B cell (primary cell): ENCODE measurements at places on chromosomes 3 and 15. TPM values are rescaled to one million over a fixed set of nuclear protein-coding genes. Genes with fewer than 3 reads are reported as not detected.

CCDC54 gene
- not detected in 2 replicates for total RNA-seq

DNA sequence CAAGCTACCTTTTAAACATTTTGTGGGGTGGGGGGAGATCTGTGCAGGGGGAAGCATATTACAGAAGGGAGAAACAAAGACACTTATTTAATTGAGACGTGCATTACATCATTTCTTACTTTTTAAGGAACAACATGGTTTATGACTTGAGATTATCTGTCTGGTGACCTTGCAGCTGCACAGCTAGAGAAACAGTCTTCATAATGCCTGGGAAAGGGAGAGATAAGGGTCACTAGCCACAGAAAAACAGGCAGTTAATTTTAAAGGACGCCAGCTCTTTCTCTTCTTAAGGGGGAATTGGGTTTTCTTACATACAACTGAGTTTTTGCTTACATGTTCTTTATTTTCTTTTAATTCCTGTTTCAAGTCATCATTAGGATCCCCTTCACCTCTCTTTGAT lies 147.9 kb downstream of the SST start:
- no peaks in the 10 kb centered on the region for H3K27me3 ChIP-seq
- peaks cover 30% of the 10 kb centered on the region for H3K4me1 ChIP-seq

FEZF2 gene
- total RNA-seq = not detected in 2 replicates

DNA sequence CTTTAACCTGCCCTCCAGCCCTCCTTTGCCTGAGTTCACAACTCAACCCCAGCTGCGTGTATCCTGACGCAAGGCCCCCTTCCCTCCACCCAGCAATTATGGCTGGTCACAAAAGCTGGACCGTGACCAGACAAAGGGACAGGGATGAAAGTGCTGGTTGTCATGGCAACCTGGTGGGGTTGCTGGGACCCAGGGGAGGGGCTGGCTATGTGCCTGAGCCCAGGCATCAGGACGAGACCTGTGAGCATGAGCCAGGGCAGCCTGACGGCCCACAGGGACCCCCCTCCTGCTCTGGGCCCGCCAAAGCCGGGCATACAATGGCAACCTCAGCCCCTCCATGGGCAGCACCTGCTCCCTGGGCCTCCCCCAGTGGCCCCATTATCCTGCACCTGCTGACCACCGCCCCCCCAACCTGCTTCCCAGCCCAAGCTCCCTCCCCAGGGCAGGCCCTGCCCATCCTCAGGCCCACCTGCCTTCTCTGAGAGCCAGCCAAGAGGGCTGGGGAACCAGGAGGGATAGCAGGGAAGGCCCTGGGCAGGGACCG lies 4.5 kb upstream of the DNAH1 start:
- no peak overlapping the region for H3K4me3 ChIP-seq
- H3K27me3 ChIP-seq = no peaks in the 10 kb centered on the region
- no peak for DNase-seq
- H3K4me1 ChIP-seq = peaks cover 32% of the 10 kb centered on the region
- peak overlapping the region; percentile 62 for H3K27ac ChIP-seq

BBX gene
- total RNA-seq = 131 and 133 TPM in 2 replicates

PRR23B gene
- not detected in 2 replicates for total RNA-seq

DNA sequence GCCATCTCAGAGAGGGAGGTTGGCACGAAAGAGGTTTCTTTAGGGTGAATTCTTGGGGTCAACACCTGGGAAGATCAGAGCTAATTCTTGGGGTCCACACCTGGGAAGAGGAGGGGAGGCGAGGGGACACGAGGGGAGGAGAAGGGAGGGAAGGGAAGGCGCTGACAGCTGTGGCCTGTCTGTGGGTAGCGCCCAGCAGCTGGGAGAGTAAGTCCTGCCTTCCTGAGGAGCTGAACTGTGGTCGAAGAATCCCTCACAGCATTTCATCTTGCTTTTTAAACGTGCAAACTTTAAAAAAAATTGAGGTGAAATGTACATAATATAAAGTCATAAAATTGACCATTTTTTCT lies 63.2 kb upstream of the CGNL1 start:
- peaks cover 7% of the 10 kb centered on the region for H3K36me3 ChIP-seq
- DNase-seq = no peak
- no peaks in the 10 kb centered on the region for H3K4me1 ChIP-seq
- no peak overlapping the region for H3K27ac ChIP-seq

- H3K4me3 ChIP-seq = no peak overlapping the region
- H3K27ac ChIP-seq = no peak overlapping the region
- no peak for DNase-seq
- H3K36me3 ChIP-seq = no peaks in the 10 kb centered on the region
Measured at GRCh38 chr3:134423153-134423552, 48.9 kb upstream of the AMOTL2 start.

SPATA12 gene
- total RNA-seq = not detected in 2 replicates
